Stimulated activated CD8-positive, alpha-beta memory T cell treated with anti-CD3 and anti-CD28 coated beads, Interleukin-4, amount 100 ng/mL, for 48 hours (primary cell): ENCODE measurements at places on chromosomes 7 and 10.

GRCh38 chr7:147810269-147810668 lies 780.3 kb upstream of the C7orf33 start:
- DNase-seq, result no peak

- DNase-seq, result no peak
Observed at GRCh38 chr10:24518411-24518810, 205.3 kb downstream of the ARHGAP21 start.

GRCh38 chr7:108071551-108071950 lies 58.6 kb downstream of the LAMB4 start:
- no peak for DNase-seq

GRCh38 chr7:150968734-150969372 lies 9.3 kb downstream of the KCNH2 start:
- DNase-seq, result no peak

GRCh38 chr10:95475003-95475383 lies 86.2 kb downstream of the SORBS1 start:
- no peak for DNase-seq

DNA sequence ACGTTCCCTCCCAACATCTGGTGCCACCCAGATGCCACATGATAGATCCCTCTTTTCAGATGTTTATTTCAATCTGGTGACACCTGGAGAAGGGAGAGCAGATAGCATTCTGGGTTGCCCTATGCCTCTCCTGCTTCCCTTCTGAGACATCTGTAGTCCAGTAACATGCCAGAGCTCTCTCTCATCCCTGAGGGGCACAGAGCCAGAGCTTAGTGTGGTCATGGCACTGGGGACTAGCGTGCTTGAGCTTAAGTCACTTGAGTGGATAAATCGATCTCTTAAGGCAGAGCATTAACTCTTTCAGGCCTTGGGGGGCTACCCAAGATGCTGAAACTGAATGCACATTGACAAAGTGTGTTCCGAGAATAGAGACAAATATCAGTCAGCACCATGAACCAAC lies 47.9 kb downstream of the WNT2 start:
- no peak for DNase-seq

- DNase-seq, result no peak
Observed at GRCh38 chr7:84226759-84227158, 32.2 kb upstream of the SEMA3A start.

DNA sequence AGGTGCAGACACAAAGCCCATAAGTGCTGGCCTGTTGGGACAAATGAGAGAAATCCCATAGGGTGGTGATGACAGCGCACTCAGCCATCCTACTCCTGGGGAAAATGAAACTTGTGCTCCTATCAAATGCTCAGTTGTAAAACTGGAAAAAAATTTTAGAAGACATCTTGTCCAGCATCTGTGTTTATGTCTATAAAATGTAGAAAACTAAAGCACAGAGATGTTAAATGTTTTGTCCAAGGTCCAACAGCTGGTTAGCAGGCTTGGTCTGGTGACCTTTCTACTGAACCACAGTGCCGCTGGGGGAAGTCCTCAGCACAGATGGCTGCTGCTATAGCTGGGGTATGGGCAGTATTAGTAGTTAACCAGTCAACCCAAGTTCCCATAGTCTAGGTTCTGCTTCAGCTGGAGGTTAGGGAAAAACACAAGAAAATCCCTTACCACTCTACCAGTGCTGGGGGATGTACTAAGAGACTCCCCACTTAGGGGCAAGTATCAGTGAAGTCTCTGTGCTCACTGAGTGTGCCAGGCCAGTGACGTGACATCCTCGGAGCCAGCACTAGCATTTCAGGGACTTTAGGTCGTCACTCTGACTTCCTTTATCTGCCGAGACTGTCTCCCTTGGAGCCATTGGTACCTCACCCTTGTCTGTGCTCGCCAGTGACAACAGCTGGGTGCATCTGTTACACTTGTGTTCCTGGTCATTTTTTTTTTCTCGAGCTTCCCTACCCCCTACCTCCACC lies 1.9 kb downstream of the TSPAN33 start:
- DNase-seq, result no peak

GRCh38 chr7:23096518-23097290 lies 8.9 kb upstream of the KLHL7 start:
- DNase-seq, result no peak

GRCh38 chr10:94673614-94674321 lies 9.8 kb upstream of the CYP2C18 start:
- DNase-seq, result no peak

GRCh38 chr10:128566361-128566968 lies 440.2 kb upstream of the MKI67 start:
- DNase-seq, result no peak

- no peak for DNase-seq
Observed at GRCh38 chr7:108062250-108063014, 59.5 kb upstream of the LAMB1 start.

- DNase-seq, result peak; percentile 32
Observed at GRCh38 chr10:112446055-112446854, 459 bp downstream of the ZDHHC6 start.

DNA sequence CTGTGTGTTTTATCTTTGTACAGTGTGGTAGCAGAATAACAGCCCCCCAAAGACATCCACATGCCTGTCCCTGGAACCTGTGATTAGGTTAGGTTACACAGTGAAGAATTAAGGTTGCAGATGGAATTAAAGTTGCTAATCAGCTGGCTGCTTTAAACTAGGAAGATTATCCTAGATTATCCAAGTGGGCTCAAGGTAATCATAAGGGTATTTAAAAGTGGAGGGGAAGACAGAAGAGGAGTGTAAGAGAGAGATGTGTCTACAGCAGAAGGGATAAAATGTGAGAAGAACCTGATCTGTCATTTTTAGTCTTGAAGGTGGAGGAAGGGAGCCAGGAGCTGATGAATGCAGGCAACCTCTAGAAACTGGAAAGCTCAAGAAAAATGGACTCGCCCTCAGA lies 117.6 kb downstream of the ARHGAP22 start:
- DNase-seq, result no peak

- no peak for DNase-seq
Observed at GRCh38 chr10:38047666-38048065, 37.2 kb downstream of the ZNF33A start.

DNA sequence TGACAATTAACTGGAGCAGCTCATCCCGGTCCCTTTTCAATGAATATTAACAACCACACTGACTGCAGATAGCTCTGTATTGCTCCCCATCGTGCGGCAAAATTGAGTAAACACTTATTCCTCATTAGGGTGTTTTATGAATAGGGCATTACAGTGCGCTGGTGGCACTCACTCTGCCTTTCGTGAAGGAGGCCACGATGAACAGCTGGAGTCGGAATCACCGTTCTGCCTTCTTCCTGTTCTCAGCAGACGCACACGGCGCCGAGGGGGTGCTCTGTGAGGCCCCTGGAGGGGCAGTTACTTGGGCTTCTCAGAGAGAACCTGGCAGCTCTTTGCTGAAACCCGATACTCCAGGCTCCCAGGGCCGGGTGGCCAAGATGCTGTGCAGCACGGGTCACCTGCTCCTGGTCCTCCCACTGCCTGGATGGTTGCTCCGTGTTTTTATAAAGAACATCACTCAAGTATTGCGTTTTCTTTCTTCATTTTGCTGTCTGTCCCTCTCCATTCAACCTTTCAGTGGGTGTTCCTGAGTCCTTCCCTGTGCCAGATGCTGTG lies 241.9 kb downstream of the GLRX3 start:
- DNase-seq, result no peak

DNA sequence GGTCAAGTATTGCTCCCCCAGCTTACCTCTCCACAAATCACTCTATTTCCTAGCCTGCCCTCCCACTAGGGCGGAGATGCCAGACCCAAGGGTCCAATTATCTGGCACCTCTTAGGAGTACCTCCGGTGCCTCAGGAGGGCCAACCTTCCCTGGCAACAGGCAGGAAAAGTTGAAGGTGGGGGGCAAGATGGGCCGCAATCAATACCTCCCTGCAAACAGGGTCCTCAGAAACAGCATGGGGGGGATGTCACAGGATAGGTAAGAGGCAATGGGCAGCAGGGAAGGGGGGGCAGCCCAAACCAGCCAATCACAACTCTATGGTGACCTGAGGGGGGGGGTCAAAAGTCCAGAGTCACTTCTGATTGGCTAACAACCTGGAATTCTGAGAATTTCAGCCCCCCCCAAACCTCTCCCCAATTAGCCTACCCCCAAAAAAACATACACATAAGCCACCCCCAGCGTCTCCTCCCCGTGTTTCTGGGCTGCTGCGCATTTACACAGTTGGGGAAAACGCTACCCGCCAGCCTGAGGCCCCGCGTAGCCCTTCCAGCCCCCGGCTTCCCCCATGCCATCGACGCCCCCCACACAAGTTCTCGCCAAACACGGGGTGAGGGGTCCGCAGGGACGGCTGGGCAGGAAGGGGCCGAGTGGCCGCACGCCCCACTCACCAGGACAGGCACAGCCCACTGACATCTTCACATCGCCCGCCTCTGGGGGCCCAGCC lies 589 bp downstream of the LDB1 start:
- peak; percentile 72 for DNase-seq

- DNase-seq, result no peak
Observed at GRCh38 chr7:4056552-4057288, 625.4 kb upstream of the FOXK1 start.

DNA sequence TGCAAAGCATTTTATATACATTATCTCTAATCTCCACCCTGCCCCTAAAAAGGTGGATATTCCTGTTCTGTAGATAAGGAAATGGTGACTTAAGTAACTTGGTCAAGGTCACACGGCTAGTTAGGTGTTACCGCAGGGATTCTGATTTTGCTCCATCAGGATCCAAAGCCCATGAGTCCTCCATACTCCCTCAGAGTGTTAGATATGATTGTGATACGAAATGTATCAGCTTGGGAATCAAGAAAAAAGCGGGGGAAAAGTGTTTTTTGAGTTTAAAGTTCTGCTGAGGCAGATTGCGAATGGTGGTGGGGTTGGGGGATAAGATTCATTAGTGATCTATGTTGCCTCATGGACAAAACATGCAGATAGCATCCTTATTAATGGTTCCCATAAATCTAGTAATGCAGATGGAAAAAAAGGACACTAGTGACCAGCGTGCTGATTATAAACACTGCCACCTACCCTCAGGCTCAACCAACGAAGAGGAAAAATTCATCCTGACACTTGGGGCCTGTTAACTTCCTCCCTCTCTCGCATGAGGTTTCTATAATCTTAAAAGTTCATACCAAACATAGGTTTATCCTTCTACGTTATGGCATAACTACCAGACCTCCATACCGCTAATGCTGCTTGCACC lies 2.3 kb downstream of the ICA1 start:
- no peak for DNase-seq

- no peak for DNase-seq
Observed at GRCh38 chr7:149561072-149561471, 63.5 kb upstream of the ZNF746 start.

GRCh38 chr7:99004781-99005500 lies 126.6 kb downstream of the TRRAP start:
- DNase-seq, result peak; percentile 17
